ENCODE measurements at places on chromosomes 16 and 17.
A peak's percentile ranks its signal among the peaks of the same experiment; 100 is the strongest.

GRCh38 chr17:28112606-28113005, 70.1 kb downstream of the NLK start:
- DNase-seq, result no peak

- no peak for DNase-seq
These were observed 276.7 kb upstream of the DYNLRB2 start for GRCh38 chr16:80263848-80264694.

DNA sequence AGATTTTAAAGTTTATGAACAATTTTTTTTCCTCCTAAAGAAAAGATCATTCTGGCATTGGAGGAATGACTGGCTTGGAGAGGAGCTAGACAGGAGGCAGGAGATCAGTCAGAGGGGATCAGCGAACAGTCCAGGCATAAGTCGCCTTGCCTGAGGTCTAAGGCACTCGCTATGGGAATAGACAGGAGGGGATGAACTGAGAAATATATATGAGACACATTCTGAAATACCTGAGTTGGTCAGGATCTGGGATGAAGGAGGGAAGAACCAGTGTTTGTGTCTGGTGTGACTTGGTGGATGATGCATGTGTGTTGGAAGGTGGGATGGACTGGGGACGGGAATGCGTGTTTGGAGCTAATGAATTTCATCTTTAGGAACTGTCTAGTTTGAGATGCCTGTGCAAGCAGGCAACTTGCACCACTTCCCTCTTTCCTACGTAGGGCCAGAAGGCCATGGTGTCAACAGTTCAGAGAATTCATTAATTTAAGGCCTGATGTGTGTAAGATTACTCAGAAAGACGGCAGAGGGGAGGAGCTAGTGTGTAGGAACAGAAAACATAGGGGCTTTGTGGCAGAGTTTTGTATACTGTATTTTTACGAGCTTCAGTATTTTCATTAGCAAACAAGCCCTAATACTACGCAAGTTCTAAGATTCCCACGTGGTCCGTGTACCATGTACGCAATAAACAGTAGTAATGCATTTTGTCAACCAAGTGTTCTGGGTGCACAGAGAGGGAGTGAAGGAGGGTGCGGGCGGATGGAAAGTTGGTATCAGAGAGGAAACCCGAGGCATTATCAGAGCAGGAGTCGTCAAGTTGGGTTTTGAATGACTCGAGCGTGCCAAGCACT, 825 bp downstream of the HEATR6 start:
- no peak for DNase-seq

- no peak for DNase-seq
These were observed 80.8 kb upstream of the HSBP1 start for GRCh38 chr16:83727018-83727417.

DNA sequence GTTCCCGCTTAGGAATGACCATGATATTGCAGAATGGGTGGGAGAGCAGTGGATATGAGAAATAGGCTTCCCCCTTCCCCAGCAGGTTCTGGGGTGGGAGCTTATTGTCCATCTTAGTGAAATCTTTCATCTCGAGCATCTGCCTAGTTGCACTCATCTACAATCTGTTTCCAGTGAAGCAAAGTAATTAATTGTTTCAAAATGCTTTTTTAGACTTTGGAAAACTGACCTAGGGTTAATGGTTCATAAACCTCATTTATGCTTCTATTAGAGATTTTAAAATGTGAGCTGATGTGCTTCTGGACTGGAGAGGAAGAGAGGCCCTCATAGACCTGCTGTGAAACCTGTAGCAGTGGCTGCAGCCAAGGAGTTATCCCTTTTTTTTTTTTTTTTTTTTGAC, 247.7 kb upstream of the XYLT1 start:
- DNase-seq, result no peak

- DNase-seq, result no peak
These were observed 23.8 kb downstream of the SHISA9 start for GRCh38 chr16:12925026-12925800.

- DNase-seq, result no peak
These were observed 9.9 kb downstream of the PCTP start for GRCh38 chr17:55760643-55761355.

DNA sequence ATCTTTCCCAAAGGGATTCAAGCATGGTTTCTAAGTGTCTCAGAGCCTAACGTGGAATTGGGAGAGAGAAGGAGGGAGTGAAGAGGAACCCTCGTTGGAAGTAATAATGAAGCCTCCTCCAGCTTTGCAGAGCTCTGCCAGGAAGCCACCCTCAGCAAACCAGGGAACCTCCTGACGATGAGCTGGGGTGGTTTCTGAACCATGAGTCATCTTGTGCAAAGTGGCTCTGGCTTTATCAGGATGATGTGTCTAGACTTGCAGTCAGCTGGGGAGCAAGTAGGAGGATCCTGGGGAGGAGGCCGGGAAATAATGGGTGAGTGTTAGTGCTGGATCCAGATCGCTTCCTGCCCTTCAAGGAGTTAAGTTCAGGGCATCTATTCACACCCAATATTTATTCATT, 191.7 kb upstream of the RBFOX1 start:
- no peak for DNase-seq

DNA sequence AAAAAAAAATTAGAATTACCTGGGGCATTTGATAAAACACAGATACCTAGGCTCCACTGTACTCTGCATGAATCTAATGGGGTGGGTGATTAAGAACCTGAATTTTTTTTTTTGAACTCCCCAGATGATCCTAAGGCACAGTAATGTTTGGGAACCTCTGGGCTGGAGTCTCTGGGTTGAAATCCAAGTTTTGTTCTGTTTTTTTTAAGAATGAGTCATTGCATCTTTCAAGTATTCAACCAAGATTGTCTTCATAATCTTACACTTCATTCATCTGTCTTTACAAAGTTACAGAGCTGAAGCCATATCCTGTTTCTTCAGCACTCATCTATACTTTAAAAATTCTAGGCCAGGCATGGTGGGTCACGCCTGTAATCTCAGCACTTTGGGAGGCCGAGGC, 52.6 kb downstream of the PIGL start:
- DNase-seq, result no peak

GRCh38 chr17:21245639-21246084, 7.5 kb downstream of the NATD1 start:
- DNase-seq, result no peak

DNA sequence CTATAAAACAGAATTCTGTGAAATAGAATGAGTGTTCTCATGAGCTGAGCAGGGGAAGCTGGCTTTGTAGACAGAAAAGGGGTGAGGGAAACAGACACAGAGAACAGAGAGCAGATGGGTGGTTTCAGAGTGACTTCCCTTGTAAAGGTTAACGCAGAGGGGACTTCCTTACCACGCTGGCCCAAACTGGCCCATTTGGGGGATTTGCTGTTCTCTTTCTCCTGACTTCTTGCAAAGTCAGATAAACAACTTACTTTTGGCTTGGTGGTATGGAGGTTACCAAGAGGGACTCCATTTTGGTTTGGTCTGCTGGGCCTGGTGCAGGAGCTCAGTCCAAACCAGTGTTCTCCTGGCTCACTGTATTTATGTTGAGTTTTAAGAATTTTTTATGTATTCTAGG, 48.4 kb downstream of the SEC14L1 start:
- peak; percentile 61 for DNase-seq

DNA sequence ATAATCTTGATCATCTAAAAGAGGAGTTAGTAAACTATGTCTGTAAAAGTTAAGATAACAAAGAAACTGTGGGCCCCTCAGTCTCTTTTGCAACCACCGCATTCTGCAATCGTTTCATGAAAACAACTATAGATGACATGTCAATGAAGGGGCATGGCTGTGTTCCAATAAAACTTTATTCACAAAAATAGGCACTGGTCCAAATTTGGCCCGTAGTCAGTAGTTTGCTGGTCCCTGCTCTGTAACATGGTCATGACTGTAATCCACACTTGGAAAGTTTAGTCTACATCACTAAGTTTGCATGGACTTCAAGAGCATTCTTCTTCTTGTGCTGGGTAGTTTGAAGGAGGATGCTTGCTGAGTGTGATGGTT, 299.3 kb upstream of the PSMD7 start:
- no peak for DNase-seq

GRCh38 chr17:74951680-74952421, 16.2 kb downstream of the OTOP3 start:
- DNase-seq, result no peak

DNA sequence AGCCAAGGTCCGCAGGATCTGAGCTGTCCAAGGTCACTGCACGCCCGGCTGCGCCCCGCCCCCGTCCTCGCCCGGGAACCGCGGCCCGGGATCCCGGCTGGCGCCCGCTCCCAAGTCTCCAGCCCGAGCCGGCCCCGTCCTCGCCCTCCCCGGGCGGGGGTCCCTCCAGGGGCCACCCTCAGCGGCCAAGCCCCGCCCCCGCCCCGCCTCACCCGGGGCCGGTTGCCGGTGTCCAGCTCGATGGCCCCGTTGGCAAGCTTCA, 216 bp downstream of the VPS9D1 start:
- peak; percentile 86 for DNase-seq

GRCh38 chr16:77647726-77648125, 74.6 kb upstream of the NUDT7 start:
- no peak for DNase-seq

GRCh38 chr16:14496786-14497185, 133.3 kb downstream of the PARN start:
- DNase-seq, result no peak
